Hematopoietic multipotent progenitor cell (in vitro differentiated cells): ENCODE measurements at places on chromosomes 2 and 18. TPM values are rescaled to one million over a fixed set of nuclear protein-coding genes. Genes with fewer than 3 reads are reported as not detected.

DNAH6 gene
- total RNA-seq = 0.54 TPM

TMEM169 gene
- total RNA-seq = under 0.01 TPM

KCNE4 gene
- not detected for total RNA-seq

SIX2 gene
- not detected for total RNA-seq

CD207 gene
- total RNA-seq = not detected

GREB1L gene
- total RNA-seq = not detected

BOK gene
- total RNA-seq = under 0.01 TPM

COL3A1 gene
- total RNA-seq = not detected

CRYBA2 gene
- total RNA-seq = not detected

PLCL1 gene
- 0.27 TPM for total RNA-seq

FAM237A gene
- not detected for total RNA-seq

CYP27C1 gene
- total RNA-seq = not detected

MRO gene
- total RNA-seq = not detected

CCL20 gene
- not detected for total RNA-seq

AGPS gene
- total RNA-seq = 45.0 TPM

NR4A2 gene
- total RNA-seq = 6.7 TPM

ZSWIM2 gene
- not detected for total RNA-seq
